ENCODE measurements at places on chromosomes 3 and 15. TPM values are rescaled to one million over a fixed set of nuclear protein-coding genes. Genes with fewer than 3 reads are reported as not detected.
A peak's percentile ranks its signal among the peaks of the same experiment; 100 is the strongest.

- ATAC-seq: no peak
These were observed 136.5 kb downstream of the ZNF609 start for GRCh38 chr15:64596701-64597476.

- ATAC-seq: peak; percentile 58
These were observed 102.2 kb downstream of the CD47 start for GRCh38 chr3:107988460-107989175.

GRCh38 chr3:37943631-37944314 lies 46.8 kb upstream of the VILL start:
- ATAC-seq: no peak

DNA sequence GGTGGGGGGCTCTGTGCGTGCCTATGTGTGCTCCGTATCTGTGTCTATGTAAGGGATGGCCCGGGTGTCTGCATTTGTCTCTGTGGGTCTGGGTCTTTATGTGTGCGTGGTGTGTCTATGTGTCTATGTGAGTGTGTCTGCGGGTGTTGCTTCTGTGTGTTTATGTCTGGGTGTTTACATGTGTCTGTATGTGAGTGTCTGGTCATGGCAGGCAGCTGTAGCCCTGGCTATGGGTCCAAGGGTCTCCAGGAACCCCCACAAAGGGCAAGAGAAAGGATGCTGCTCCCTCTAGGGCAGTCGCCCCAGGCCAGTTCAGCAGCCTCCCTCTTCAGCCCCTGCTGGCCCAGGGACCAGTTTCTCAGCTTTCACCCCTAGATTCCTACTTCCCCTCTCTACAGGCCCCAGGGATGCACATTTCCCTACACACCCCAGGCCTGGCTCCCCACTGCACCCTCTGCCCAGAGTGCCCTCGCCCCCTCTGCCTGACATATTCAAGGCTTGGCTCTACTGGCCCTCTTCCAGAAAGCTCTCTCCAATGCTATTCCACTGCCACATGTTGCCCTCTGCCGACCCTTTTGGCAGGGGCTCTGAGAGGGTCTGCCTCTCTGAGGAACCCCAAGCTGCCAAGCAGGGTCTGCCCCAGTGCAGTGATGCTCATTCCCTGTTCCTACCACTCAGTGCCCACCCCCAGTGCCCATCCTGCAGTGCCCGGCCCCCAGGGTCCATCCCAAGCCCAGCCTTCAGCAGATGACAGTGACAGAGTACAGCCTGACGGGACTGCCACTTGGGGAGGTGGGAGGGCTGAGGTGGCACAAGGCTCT lies 1.0 kb upstream of the MYL3 start:
- no peak for ATAC-seq

The MYO5A gene
- total RNA-seq: 18.8 TPM

DNA sequence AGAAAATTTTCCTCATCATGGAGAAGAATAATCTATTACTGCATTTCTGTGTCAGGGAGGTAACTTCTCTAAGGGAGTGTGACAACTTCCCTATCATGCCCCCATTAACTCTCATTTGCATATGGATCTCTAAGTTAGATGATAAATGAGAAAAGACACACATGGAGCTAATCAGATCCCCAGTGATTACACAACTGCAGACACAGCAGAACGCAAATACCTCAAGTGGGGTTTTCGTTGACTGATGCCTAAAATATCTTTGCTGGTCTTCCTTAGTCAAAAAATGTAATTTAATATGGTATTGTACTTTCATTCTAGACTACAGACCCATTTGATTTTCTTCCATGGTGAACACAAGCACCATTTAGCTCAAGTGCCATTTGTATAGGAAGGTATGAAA lies 630.5 kb downstream of the TBL1XR1 start:
- ATAC-seq: no peak

The DPPA4 gene
- not detected for total RNA-seq

The SEC11A gene
- total RNA-seq: 65.4 TPM

DNA sequence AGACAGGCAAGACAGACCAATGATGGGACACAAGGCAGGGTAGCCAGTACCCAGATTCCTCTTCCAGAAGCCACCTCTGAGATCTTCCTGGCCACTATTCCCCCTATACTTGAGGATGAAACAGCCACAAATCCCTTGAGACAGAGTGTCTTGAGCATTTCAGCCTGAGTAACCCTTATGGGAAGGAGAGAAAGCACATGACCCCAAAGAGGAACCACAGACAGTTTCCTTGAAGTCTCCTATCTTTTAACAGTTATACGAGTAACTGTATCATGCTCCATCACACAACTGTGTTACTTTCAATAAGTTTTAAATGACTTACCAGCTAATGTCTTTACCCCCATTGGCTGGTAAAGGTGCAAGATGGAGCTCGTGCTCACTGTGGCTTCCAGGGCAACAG lies 9.3 kb downstream of the VIPR1 start:
- no peak for ATAC-seq

DNA sequence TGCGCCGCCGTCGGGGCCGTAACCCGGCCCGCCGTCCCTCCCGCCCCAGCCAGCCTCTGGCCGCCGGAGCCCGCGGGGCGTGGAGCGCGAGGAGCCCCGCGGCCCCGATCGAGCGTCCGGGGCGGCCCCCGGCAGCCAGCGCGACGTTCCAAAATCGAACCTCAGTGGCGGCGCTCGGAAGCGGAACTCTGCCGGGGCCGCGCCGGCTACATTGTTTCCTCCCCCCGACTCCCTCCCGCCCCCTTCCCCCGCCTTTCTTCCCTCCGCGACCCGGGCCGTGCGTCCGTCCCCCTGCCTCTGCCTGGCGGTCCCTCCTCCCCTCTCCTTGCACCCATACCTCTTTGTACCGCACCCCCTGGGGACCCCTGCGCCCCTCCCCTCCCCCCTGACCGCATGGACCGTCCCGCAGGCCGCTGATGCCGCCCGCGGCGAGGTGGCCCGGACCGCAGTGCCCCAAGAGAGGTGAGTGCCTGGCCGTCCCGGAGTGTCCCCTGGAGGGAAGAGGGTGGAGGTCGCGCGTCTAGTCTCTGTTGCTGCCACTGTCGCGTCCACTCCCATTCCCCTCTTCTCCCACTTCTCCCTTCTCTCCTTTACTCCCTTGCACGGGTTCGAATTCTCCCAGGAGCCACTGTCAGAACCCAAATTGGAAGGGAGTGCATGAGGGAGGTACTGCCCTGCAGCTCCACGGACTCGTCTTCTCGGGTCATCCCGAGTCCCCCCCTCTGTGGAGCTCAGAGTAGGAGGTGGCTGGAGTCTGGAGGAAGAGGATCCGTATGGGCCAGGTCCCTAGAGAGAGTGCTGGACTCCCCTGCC lies 585 bp downstream of the CSK start:
- peak; percentile 1 for ATAC-seq

- ATAC-seq: no peak
These were observed 12.3 kb downstream of the KY start for GRCh38 chr3:134638385-134639030.

- ATAC-seq: no peak
These were observed 28.7 kb downstream of the ZNF385D start for GRCh38 chr3:21722301-21722700.

The SLCO2A1 gene
- 17.6 TPM for total RNA-seq

GRCh38 chr3:5126586-5126985 lies 4.5 kb downstream of the ARL8B start:
- no peak for ATAC-seq

DNA sequence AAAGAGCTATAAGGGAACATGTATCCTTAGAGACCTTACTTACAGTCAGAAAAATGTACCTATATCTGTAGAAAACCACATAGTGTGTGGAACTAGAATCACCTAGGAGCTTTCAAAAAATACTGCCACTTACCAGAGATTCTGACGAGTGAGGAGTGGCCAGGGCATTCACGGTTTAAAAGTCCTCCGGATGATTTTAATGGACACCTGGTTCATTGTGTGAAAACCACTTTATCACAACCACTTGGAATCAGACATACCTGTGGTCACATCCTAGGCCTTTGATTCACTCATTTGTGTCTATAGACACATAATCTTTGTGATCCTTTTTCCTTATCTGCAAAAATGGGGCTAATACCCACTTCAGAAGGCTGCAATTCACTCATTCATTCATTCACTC lies 159.8 kb downstream of the MBNL1 start:
- ATAC-seq: no peak

- peak; percentile 96 for ATAC-seq
These were observed 13.4 kb upstream of the LEKR1 start for GRCh38 chr3:156812521-156813335.

DNA sequence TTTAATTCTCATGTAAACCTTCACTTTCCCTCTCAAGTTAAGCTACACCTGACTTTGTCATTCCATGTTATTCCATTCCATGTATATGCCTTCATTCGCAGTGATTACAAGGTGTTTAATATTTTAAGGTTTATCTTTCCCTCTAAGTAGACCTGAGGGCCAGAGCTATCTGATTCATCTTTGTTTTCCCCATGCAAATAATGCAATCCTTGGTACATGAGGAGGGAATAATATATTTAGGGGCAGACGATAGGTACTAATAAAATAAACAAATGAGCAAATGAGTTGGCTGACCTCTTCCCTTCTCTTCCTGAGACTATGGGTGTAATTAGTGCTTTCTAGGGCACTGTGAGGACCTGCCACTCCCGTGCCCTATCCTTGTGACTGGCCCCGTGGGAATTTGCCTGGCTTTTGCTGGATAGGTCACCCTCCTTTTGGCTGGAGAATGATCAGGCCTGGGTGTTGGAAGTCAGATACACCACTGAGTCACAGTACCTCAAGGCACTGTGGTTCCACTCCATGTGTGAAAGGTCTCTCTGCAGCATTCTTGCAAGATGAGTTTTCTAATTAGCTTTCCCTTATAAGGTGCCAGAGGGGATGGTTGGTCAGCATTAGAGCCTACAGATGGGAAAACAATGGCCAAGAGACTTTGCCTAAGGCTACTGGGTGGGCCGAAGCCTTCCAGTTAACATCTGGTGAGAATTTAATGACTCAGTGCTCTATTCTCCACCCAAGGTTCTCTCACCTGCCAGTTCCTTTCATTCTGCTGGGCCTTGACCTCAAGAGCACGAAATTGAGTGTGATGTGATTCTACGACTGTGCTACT lies 183.2 kb downstream of the P3H2 start:
- peak; percentile 96 for ATAC-seq

The SIDT1 gene
- total RNA-seq: 1.5 TPM

The GRAMD1C gene
- 5.0 TPM for total RNA-seq

The ANKUB1 gene
- not detected for total RNA-seq

All from esophagus mucosa (tissue), 1 donor.